ENCODE measurements at places on chromosomes 2 and 18.
A peak's percentile ranks its signal among the peaks of the same experiment; 100 is the strongest.

DNA sequence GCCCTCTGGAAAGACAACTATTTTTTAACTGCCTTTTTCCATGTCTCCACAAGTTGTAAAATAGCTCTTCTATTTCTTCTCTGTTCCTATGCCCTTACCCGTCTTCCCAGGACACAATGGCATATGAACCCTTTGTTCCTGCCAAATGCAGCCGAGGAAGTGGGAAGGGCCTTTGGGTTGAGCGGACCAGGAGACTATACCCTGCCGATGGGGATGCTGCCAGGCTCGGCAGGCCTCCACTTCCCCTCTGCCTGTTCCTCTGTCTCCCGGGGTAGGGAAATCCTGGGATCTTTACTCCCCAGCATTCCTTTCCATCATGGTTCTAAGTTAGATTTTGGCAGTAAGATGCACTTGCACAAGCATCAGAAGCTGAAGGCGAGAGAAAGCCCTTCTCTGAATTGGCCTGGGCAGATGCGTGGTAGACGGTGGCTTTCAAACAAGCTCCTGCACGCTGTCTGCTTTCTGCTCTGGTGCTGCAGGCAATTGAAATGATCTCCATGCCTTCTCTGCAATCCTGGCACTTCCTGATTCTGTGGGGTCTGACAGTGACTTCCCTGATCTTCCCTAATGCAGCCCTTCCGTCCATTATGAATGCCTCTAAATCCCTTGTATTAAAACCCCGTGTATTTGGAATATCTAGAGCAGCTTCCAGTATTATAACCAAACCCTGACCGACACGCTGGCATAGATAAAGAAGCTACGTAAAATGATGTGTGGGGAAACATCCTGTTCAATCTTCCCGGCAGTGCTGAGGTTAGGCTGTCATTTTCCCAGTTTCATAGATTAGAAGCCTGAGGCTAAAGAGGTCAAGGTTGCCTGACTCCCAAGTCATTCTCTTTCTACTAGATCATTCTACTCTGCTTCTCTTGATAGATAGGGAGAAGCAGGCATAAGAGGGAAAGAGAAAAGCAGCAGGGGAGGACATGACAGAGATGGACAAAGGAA, 69.8 kb downstream of the MCFD2 start:
- no peak for DNase-seq

DNA sequence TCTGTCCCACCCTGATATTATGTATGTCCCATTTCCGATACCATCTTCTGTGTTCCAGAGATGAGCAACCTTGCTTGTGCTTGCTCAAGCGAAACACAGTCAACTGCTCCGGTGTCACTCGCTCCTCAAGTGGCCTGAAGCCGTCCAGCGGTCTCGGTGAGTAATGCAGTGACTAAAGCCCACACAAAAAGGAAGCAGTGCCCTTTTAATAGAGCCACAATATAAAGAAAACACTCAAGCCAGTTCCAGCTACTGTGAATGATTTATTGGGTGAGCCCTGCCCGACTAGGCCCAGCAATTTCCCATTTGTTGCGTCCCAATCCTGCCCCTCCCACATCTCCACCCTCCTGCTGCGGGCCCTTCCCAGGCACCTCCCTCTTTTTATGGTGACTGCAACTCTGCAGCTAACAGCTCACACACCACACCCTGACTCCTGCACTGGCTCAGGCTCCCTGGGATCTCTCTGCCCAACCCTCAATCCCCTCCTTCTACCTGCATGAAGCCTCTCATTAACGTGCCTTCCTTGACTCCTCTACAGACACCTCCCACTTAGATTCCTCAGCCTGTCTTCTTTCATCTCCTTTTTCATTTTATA, 44.2 kb upstream of the DSC1 start:
- peak; percentile 99 for DNase-seq

- DNase-seq: peak; percentile 17
Measured at GRCh38 chr2:14256890-14257289, 375.6 kb upstream of the LRATD1 start.

DNA sequence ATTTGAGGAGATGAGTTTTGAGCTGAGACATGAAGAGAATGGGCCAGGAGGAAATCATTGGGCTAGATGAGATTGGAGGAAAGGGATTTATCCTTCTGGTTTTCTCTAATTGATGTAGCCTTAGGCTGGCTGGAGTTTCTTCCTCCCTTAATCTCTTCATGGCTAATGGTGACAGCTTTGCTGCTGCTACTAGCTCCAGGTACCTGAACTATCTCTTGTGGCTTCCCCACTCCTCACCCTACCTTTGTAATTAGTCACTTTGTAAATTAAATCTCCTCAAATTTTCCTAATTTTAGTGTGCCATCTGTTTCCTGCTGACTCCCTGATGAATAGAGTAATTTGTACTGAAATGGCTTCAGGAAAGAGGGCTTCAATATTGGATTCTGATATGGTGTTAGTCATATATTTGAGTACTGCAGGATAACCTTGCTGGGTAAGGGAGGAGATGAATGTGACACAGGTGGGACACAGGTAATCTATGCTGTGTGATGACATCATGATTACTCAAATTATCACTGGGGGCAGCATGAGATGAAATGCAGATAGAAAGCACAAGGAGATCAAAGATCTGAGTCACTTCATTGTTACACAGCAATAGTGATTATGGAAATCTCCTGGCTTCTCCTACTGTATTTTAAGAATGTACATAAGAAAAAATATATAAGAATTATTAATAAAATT, 1134.1 kb upstream of the DDX18 start:
- no peak for DNase-seq

DNA sequence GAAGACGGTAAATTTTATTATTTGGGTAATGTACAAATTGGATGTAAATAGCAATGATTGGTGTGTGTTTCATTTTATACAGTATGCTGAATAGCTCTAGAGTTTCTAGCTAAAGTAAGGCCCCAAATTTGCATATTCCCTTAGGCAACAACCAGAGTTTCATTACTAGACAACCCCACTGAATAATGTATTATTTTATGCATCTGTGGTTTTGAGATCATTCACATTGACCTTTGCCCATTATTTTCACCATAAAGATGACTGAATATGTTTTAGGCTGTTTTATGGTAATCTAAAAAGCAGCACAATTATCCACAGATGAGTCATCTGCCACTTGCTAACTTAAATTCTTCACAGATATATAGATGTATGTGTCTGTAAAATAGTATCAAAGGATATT, 44.5 kb upstream of the C2orf74 start:
- DNase-seq: no peak

DNA sequence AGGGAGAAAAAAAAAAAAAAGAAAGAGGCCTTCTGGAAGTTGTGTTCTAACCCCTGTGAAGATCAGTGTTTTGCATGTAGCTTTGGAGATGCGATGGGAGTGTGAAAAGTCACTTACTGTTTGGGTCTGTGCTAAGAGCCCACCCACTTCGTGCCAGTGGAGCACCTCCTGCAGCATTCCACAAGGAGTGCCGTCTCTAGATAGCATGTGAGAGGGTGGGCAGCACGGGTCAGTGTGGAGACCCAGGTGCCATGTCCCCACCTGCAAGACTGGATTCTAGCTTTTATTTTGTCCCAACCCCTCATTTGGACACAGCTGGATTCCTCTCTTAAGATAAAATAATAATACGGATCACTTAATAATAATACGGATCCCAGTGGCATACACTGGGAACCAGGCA, 12.5 kb upstream of the TMEM185B start:
- no peak for DNase-seq

DNA sequence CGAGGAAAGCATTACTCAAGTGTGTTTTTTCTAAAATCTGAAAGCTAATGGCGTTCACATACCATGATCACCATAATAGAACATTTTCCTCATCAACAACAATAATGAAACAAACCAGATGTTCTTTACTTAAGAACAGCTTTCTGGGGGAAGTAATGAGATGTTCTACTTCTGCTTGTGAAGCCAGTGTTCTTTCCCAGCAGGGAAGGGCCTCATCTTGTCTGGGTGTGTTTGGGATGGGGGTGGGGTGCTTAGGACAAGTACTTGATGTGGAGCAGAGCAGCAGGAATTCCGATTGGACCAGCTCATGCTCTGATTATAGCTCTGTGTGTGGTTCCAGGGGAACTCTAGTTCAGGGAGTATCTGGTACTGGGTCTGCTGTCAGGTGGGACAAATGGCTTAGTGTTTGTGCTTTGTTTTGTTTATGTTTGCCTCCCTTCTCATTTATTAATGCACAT, 163.0 kb upstream of the NOSTRIN start:
- DNase-seq: peak; percentile 40

GRCh38 chr2:179311101-179311500, 46.5 kb upstream of the SESTD1 start:
- no peak for DNase-seq

GRCh38 chr2:145464866-145465265, 944.9 kb upstream of the ZEB2 start:
- DNase-seq: no peak

DNA sequence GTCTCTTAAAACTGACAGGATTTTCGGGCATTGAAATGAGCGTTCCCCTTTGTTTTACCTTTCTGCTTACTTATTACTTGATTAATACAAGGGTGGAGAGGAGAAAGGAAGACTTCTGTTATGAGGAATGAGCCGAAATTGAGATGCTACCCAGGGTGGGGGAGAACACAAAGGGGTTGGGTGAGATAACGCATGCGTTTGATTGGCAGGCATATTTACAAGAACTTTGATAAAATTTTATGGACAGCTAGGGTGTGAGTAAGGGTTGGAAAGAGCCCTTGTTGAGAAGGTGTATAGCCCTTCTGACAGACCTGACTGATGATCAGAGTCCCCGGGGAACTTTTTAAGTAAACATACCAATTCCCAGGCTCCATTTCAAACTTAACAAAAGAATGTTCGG, 1.8 kb downstream of the RNF138 start:
- DNase-seq: no peak

- no peak for DNase-seq
Measured at GRCh38 chr2:112807233-112807807, 23.0 kb upstream of the IL1A start.

GRCh38 chr2:223560749-223561435, 41.3 kb downstream of the SCG2 start:
- DNase-seq: peak; percentile 93

DNA sequence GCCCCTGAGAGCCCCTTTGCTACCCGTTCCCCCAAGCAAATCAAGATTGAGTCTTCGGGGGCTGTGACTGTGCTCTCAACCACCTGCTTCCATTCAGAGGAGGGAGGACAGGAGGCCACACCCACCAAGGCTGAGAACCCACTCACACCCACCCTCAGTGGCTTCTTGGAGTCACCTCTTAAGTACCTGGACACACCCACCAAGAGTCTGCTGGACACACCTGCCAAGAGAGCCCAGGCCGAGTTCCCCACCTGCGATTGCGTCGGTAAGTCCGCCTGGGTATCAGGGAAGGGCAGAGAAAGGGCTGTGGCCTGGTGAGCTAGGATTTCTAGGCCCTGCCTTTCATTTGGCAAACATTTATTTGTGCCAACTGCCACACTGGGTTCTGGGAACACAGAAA, 63.4 kb downstream of the TET3 start:
- no peak for DNase-seq

DNA sequence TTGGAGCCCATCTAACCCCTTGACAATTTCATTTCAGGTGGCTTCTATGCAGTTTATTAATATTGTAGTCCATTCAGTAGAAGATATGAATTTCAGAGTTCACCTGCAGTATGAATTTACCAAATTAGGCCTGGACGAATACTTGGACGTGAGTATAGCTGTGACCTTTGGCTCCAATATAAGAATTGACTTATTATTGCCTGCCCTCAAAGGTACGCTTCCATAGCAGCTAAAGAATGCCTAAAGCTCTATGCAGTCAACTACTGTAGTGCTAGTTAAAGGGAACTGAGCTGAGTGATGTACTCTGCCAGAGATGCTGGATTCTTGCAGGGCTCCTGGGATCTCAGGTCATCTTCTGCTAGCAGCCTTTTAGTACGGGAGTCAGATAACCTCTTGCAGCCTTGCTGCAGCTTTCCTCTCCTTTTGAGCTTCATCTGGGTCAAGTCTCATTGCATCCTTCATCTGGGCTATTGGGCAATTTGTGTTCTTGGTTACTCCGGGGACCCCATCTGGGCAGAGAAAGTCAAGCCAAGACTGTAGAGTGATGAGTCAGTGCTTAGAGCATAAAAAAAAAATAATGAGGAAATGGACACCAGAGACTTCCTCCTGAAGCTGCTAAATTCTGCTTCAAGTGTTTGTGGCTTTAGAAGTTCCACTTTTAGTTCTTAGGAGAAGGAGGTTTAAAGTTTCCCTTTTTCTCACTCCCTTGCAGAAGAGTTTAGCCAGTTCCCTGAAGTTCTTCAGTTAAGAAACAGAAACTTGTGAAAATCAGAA, 105.6 kb downstream of the PRPF40A start:
- peak; percentile 60 for DNase-seq

DNA sequence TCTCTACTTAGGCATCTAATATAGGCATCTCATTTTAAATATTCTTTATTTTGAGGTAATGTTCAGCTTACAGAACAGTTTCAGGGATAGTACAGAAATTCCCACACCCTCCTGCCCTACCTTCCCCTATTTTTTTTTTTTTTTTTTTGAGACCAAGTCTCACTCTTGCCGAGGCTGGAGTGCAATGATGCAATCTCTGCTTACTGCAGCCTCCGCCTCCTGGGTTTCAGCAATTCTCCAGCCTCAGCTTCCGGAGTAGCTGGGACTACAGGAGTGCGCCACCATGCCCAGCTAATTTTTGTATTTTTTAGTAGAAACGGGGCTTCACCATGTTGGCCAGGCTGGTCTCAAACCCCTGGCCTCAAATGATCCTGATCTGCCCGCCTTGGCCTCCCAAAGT, 97.6 kb downstream of the EPB41L5 start:
- DNase-seq: no peak

DNA sequence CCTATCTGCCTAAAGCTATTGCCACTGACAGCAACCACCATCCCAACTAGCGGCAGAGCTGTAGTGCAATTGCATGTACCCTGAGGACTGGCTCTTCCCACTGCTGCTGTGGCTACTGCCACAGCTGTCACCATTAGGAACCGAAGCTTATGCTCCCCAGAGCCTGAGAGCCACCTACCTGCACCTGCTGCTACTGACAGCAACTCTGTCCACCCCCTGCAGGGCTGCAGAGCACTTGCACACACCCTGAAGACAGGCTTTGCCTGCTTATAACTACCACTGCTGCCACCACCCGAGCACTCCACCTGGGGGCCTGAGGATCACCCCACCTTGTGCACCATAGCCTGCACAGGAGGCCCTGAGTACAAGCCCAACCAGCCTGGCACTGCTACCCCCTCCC, 217.6 kb upstream of the FOSL2 start:
- DNase-seq: no peak

- DNase-seq: no peak
Measured at GRCh38 chr18:58966704-58967103, 102.0 kb downstream of the ZNF532 start.

GRCh38 chr2:208025037-208025813, at the start of gene PLEKHM3:
Gene PLEKHM3 (minus strand): TSS chr2:208025527. CDS start chr2:208001639, 23,888 bp downstream.
- peak; percentile 86 for DNase-seq

GRCh38 chr2:24682304-24682703, 110.9 kb downstream of the PTRHD1 start:
- no peak for DNase-seq

- DNase-seq: no peak
Measured at GRCh38 chr2:230324503-230324902, 2.5 kb upstream of the SP140L start.

DNA sequence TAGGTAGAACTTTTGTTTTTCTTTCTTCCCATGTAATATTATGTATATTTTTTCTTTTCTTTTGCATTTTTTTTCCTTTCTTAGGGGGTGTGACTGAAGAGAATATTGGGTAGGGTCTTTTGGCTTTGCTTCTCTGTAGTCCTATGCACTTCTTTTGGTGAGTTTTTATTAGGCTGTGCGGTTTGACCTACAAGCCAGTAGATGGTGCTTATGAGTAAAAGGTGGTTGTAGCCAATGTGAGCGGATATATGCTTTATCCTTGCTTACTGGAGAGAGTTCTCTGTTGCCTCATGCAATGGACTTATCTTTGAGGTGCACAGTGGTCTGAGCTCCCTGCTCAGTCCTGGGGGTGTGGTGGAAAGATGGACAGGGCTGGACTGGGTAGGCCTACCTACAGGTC, 52.7 kb downstream of the DSEL start:
- peak; percentile 26 for DNase-seq
